ENCODE measurements at places on chromosomes 1 and 21.

DNA sequence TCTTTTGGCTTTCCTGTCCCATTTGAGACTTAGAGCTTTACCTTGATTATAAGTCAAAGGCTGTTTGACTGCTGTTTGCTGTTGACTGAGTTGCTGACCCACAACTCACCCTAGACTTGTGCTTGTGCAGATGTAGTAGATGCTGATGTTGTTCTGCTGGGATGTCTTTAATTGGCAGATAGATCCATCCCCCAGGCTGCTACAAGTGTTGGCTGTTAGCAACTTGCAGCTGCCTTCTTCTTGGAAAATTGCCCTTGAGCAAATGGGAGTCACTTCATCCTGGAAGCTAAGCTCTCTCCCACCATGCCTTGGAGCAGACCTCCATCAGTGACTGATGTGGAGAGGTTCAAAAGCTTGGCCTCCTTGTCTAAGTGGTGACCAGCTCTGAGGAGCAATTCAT, 139.3 kb upstream of the KIAA0040 start:
- DNase-seq = no peak

GRCh38 chr1:245500546-245500945, 345.8 kb downstream of the KIF26B start:
- DNase-seq = no peak

DNA sequence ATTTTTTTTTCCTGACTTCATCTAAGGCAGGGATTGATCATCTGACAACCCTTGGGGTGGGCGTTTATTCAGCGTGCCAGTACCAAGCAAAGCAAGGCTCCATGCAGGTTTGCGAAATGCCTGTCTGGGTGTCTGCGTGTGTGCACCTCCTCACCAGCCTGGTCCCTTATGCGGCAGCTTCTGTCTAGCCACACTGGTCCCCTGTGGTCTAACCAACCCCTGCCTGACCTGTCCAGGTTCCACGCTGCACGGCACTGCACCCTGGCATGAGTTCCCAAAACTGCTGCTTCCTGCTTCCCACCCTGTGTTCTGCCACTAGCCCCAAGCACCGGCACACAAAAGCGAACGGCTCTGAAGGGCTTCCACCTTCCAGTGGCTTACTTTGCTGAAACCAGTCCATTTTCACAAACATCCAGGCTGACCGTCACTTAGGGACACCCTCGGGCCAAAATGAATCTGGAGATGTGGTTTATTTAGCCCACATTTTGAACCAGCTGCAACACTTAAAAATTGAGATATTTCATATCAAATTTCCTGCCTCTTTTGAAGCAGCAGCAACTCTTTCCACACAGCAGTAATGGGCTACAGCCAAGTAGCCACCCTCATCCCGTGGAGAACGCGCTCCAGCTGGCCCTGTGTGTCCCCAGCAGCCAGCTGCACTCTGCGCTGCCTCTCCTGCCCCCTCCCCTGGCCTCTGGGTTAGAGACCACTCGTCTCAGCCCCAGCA, 55.7 kb downstream of the HLCS start:
- no peak for DNase-seq

- DNase-seq = no peak
These were observed 16.8 kb downstream of the TNFSF4 start for GRCh38 chr1:173190101-173190936.

Measured in left renal pelvis (tissue), 4 donors.